GM19239 (cell line): ENCODE measurements at places on chromosomes 3 and 15.

GRCh38 chr3:182710557-182711157 lies 82.6 kb upstream of the ATP11B start:
- DNase-seq, result no peak

- no peak for DNase-seq
Observed at GRCh38 chr3:70264122-70264780, 48.2 kb downstream of the MDFIC2 start.

GRCh38 chr3:111921181-111921580 lies 57.6 kb upstream of the ABHD10 start:
- no peak for DNase-seq

GRCh38 chr15:90638201-90638691 lies 78.9 kb upstream of the BLM start:
- no peak for DNase-seq

DNA sequence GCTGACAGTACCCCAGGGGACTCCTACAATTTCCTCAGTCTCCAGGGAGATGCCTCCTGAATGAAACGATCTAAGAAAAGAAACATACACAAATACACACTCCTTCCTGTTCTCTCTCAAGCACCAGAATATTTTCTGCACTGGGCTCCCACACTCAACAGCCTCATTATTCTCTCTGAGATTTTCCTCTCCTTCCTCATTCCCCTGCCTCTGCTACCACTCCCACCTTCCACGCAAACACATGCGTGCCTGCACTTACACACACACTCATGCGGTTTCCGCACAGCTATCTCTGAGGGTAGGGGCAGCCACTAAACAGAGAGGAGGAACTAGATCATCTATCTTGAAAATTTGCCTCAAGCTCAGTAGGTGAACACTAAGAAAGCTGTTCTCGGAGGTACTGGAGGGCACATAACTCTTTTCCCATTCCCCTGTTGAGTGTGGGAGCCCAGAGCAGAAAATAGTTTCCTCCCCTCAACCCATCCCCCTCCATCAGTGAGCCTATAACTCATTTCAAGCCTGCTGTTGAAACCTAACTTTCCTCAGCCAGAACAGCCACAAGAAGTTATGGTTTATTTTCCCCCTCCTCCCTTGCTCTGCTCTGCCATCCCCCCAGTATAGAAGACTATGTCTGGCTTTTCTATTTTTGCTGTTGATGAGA lies 30.5 kb upstream of the TIPARP start:
- DNase-seq, result peak; percentile 33

DNA sequence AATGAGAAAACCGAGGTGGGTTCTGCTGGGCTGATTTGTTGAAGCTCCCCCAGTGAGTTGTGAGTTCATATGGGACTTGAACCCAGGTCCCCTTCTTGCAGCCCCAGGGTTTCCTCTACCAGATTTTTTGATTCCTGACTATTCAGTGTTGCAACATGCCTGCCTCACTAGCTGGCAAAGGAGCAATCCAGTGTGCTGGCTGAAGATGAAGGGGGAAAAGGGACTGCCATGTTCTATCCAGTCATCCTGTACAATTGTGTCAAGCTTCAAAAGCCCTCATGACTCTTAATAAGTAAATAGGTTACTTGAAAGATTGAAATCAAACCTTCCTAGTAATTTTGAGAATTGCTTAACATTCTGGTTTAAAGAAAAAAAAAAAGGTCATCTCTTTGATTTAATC lies 211.5 kb upstream of the TP63 start:
- DNase-seq, result no peak

- no peak for DNase-seq
Observed at GRCh38 chr15:28994831-28995596, 109.2 kb downstream of the APBA2 start.

DNA sequence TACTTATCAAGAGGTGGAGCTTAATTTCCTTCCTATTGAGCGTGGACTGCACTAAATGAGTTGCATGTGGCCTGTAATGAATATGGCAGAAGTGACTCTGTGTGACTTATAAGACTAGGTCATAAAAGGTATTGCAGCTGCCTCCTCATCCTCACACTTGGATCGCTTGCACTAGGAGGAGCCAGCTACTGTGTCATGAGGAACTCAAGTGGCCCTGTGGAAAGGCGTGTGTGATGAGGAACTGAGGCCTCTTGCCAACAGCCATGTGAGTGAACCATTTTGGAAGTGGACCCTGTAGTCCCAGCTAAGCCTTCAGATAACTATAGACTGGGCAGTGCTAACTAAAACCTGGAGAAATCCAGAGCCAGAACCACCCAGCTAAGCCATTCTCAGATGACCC lies 7.1 kb upstream of the SLC30A4 start:
- DNase-seq, result no peak

GRCh38 chr3:162738784-162739183 lies 1242.2 kb downstream of the OTOL1 start:
- DNase-seq, result no peak

DNA sequence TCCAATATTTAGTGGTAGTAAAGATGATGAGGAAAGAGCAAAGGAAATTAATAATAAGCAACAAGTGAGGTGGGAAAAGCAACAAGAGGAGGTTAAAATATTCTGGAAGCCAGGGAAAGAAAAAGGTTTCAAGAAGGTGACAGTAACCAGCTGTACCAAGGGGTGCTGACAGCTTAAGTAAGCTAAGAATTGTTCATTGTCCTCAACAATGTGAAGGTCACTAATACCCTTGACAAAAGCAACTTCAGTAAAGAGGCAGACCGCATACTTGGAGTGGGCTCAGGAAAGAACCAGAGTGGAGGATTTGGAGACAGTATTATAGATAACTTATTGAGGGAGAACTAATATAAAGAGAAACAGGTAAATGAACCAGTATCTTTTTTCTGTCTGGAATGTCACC lies 116.2 kb downstream of the GBE1 start:
- DNase-seq, result no peak
